OCI-LY7 (cell line): ENCODE measurements at places on chromosomes 2 and 18. TPM values are rescaled to one million over a fixed set of nuclear protein-coding genes. Genes with fewer than 3 reads are reported as not detected.

DNA sequence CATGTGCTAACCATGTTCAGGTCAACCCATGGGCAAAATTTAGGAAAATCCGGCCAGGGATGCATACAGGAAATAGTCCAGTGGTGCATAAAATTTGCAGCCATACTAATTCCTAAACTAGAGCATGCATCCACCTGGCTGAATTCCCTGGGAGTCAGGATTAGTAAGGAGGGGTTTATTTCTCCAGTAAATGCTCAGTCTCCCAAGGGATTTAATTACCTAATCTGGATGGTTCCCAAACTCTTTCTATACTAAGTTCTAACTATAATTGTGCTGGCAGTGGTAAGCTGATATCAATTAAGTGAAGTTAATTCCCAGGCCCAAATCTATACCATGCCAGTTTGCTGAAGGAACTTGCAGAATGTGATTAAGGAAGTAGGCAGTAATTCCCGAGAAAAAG, 26.2 kb upstream of the EVA1A start:
- no peak for DNase-seq

DNA sequence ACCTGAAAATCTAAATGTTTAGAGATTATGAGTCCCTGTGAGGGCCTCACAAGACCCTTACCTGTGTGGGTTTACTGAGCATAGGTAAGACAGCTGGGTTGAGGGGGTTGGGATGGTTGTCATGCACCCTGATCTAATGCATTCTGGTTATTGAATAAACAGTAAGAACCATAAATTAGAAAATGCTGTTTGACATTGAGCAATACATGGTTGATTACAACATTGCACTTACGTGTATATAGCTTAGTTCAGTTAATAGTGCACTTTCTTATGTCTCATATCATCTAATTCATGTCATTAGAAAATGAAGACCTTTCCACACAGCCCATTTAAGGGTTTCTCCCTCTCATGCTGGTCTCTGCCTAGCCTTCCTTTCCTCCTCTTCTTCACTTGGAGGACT, 253.5 kb upstream of the ATP5MC3 start:
- DNase-seq = no peak

GRCh38 chr2:174080672-174081121, 115.5 kb upstream of the SP3 start:
- no peak for DNase-seq

DNA sequence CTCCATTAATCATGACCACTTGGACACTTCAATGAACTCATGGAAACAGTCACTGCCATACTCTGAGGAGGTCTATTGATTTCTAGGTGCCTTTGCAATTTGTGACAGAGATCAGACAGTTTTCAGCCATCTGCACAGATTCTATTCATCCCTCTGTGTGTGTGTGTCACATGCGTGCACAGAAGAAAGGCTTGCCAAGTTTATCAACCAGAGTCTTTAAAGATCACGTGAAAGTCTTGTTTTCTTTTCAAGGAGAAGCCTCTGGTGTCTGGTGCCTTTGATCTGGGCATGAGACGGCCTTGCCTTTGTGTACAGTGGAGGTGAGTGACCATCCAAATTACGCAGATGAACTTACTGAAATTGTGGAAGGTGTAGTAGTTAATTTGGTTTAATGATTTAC, 164.2 kb downstream of the VAPA start:
- no peak for DNase-seq

The RNU2-63P gene
- total RNA-seq = 4.8 and 17.9 TPM in 2 replicates

- DNase-seq = no peak
Observed at GRCh38 chr2:183093857-183094657, 15.5 kb downstream of the DUSP19 start.

The SCG2 gene
- total RNA-seq = not detected in 2 replicates

DNA sequence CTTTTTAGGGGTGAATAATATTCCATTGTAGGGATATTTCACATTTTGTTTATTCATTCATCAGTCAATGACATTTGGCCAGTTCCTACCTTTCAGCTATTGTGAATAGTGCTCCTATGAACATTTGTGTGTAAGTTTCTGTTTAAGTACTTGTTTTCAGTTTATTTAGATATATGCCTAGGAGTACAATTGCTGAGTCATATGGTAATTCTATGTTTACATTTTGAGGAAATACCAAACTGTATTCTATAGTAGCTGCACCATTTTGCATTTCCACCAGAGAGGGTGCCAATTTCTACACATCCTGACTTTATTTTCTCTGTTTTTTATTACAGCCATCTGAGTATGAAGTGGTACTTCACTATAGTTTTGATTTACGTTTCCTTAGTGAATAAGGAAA, 54.4 kb upstream of the ZNF236 start:
- no peak for DNase-seq

GRCh38 chr2:225031599-225031998, 10.7 kb downstream of the DOCK10 start:
- DNase-seq = no peak

The CRYBA2 gene
- not detected in 2 replicates for total RNA-seq

- peak; percentile 21 for DNase-seq
Observed at GRCh38 chr2:85704800-85705679, 10.9 kb downstream of the GNLY start.

GRCh38 chr18:59893971-59894370, 5.8 kb upstream of the PMAIP1 start:
- no peak for DNase-seq

DNA sequence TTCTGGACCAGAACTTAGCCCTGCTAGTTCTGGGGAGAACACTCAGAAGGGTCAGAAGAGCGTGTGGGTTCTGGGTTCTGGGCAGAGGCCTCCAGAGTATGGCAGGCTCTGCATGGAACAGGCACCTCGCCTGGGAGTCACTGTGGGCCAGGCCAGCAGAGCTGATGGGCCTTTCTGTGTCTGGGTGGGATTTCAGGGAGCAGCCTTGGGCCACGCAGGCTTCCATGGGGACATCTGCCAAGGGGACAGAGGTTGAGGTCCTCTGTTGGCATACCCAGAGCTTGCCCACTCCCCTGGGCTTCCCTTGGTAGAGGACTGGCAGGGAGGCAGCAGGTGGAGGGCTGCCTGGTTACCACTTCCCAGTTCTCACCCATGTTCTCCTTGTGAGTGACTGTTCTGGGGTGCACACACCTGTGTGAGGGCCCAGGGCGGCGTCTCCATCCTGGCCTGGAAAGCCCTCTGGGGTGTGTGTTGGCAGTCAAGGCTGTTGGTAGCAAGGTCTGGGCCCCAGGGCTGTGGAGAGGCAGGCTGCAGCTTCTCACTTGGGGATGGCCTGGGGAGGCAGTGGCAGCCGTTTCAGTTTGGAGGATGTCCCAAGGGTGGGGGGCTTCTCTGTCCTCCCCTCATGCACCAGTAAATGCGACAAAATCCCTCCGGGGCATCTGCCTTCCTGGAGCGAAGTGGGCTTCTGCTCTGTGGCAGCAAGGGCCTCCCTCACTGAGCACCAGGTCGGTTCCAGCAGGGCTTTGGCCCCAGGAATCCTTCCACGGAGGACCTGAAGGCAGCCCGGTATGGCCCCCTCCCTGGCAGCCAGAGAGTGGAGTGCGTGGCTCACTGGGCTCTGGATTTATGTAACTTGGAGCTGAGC, 74.6 kb upstream of the HDAC4 start:
- DNase-seq = no peak

DNA sequence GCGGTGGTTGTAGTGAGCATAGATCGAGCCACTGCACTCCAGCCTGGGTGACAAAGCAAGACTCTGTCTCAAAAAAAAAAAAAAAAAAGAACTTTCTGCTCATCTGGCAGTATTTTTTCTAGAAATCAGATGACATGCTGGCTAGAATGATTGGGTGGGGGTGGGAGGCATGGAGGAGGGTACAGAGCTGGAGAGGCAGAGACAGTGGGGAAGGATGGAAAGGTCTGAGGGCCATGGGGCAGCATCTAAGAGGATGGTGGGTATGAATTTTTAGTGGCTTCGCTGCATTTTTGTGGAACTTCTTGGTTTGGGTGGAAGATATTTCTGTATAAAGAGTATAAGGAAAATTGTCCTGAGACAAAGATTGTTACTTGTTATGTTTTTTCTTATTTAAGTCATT, 23.3 kb downstream of the ARMC9 start:
- no peak for DNase-seq

The LYG2 gene
- not detected in 2 replicates for total RNA-seq

GRCh38 chr2:70344195-70344594, 42.3 kb upstream of the FAM136A start:
- DNase-seq = no peak

GRCh38 chr2:230877759-230878598, 13.2 kb downstream of the ITM2C start:
- DNase-seq = no peak

The GLB1L gene
- total RNA-seq = 6.4 and 6.9 TPM in 2 replicates

- no peak for DNase-seq
Observed at GRCh38 chr18:40437517-40437916, 1517.5 kb upstream of the PIK3C3 start.

DNA sequence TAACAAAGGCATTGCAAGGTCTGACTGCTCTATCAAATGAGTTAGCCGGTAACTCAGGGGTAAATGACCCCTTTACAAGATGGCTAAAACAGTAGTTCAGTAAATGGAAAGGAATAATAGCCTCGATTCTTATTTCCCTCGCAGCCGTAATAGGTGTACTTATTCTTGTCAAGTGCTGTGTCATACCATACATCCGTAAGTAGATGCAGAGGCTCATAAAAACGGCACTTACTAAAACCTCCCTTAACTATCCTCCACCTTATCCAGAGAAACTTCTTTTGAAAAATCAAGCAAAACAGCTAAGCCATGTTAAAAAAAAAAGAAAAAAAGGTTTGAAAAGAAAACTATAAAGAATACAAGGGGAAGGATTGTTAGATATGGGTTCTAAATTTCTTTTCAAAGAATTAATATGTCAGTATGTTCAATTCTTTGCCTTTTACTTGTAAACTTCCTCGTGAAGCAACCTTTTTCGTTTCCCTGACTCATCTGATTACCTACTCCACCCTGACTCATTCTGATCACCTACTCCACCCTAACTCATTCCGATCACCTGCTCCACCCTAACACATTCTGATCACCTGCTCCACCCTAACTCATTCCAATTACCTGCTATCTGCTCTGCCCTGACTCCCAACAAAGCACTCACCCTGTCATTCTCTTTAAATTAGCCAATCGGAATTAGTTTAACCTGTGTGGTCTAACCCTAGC, 127.5 kb downstream of the SPAG16 start:
- DNase-seq = no peak

The CD207 gene
- total RNA-seq = not detected in 2 replicates

The LYPD6B gene
- not detected in 2 replicates for total RNA-seq

DNA sequence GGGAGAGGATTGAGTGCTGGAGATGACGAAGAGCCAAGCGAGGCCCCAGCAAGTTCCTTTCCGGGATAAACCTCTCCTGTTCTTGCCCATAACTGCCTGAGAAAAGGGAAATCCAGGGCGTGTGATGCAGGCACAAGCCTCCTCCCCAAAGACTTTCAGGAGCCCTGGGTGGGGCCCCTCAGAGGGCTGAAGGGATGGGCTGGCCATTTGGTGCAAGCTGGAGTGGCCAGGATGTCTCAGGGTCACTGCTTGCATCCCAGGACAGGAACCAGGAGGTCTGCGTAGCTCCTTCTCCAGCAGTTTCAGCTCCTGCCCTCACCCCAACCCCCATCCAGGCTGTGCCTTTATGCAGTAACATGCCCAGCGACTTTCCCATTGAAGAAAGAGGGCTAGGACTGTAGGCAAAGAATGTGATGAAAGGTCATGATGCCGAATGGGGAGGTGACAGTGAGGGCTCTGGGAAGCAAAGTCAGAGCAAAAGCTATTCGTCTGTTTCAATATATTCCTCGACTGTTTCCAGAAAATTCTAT, 80.2 kb downstream of the PXDN start:
- DNase-seq = no peak

DNA sequence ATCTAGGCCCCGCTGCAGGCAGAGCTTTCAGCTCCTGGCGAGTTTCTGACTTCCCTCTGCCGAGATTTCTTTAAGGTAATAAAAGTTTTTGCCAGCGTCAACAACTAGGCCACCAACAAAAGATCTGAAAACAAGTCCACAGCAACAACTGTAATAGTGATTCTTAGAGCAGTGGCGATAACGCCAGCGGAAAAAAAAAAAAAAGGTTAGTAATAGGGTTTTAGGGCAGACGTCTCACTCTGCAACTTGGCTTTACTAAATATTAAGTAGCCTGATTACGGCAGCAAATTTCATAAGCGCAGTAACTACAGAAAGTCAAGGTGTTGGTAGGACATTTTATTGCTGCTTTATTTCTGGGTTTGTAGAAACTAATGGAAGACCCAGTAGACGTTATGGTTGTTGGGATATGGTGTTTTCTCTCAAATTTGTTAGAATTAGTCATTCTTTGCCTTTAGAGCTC, 481 bp downstream of the SLC30A6 start:
- DNase-seq = no peak

DNA sequence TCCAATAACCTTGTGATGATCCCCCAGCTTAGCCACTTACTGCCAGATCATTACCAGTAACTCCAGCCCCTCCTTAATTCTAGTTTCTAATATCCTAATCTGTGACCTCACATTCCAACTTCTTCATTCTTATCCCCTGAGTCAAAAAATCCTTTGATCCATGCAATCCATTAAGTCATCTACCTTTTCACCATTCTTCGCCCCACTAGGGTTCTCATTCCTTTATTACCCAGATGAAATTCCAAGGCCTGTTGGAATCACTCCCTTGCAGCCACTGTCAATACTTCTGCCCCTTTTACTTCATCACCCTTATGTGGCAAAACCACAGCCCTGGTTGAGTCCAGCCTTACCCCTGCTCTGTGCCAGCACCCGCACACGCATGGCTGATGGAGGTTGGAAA, 20.3 kb upstream of the IL36G start:
- no peak for DNase-seq

DNA sequence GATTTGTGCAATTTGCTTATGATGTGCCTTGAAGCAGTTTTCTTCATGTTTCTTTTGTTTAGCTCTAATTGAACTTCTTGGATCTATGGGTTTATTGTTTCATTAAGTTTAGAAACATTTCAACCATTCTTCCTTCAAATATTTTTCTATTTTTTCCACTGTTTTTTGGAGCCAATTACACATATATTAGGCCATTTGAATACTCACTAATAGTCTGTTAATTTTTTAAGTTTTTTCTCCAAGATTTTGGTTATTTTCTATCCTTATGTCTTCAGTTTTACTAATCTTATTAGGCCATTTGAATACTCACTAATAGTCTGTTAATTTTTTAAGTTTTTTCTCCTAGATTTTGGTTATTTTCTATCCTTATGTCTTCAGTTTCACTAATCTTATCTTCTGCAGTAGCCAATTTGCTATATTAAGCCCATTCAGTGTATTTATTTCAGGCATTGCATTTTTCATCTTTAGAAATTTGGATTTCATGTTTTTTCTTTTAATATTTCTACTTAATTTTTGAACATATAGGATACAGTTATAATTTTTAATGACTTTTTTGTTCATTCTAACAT, 9.5 kb upstream of the TMEM87B start:
- no peak for DNase-seq

- DNase-seq = no peak
Observed at GRCh38 chr18:46152808-46153617, 48.8 kb downstream of the HAUS1 start.

GRCh38 chr2:29075894-29076705, 1.8 kb upstream of the PCARE start:
- DNase-seq = no peak

The CNGA3 gene
- not detected in 2 replicates for total RNA-seq

The PLEK gene
- 80.6 and 88.7 TPM in 2 replicates for total RNA-seq

The DPYSL5 gene
- not detected in 2 replicates for total RNA-seq

GRCh38 chr2:239344857-239345216, 56.0 kb downstream of the HDAC4 start:
- no peak for DNase-seq

The TEKT4 gene
- not detected in 2 replicates for total RNA-seq

GRCh38 chr2:71700041-71700657, 246.8 kb downstream of the DYSF start:
- DNase-seq = no peak

GRCh38 chr2:18410543-18410942, 149.9 kb downstream of the RDH14 start:
- no peak for DNase-seq
